ENCODE measurements at places on chromosomes 4 and X.
A peak's percentile ranks its signal among the peaks of the same experiment; 100 is the strongest.

- no peak for DNase-seq
Observed at GRCh38 chr4:55030589-55030988, 94.8 kb downstream of the KDR start.

GRCh38 chr4:94803181-94803580, 45.4 kb downstream of the BMPR1B start:
- no peak for DNase-seq

DNA sequence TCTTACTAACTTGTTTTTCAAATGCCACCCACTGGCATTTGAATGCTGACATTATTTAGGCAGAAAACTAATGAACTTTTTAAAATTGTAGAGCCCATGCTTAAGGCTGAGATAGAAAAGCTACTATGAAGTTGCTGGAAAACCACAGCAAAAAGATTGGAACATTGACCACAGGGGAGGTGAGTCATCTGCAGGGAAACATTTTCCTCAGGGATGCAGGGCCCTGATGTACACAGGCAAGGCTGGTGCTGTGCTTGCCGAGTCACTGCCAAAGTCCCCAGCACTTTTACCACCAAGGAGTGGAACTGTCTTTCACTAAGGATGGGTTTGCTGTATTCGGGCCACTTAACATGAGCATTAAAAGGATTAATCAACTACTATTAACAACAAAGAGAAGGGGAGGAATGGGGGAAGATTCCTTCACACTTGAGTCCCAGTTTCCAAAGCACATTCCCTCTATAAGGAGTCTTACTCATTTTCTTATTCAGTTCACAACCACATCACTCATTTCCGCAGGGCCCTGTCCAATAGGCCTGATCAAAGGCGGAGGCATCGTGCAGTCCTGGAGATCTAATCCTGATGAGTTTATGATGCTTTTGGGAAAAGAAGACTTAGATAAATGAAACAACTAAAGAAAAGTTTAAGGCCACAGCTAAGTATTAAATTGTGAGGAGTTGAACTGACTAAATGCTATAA, 202.9 kb upstream of the NPY2R start:
- DNase-seq: no peak

GRCh38 chr4:114464726-114465272, 133.8 kb upstream of the UGT8 start:
- DNase-seq: no peak

- DNase-seq: no peak
Observed at GRCh38 chrX:137236837-137237236, 203.0 kb upstream of the GPR101 start.

GRCh38 chr4:4330794-4331193, 40.7 kb downstream of the ZBTB49 start:
- peak; percentile 77 for DNase-seq

- no peak for DNase-seq
Observed at GRCh38 chr4:174318829-174319764, 35.4 kb downstream of the CEP44 start.

DNA sequence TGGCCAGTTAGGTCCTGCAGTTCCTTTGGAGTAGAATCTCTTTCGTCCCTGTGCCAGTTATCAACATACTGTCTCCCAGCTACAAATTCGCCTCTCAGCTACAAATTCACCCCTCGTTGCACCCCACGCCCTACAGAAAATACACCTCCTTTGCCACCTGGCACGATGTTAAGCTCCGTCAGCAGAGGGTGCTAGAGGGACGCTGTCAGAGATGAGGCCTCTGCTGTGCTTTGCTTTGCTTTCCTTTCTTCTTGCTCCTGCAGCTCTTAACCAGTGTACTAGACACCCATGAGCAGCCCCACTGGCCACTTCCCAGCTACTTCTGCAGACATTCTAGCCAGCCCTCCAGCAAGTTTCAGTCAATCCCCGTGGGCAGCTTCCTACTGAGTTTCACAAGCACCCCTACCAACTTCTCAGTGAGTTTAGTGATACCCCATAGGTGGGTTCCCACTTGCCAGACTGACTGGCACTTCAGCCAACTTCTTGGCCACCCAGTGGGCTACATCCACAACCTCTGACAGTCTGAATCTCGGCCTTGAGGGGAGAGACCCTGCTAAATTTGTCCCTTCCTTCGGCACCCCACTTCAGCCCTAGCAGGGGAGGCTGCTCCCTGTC, 21.8 kb downstream of the HAUS3 start:
- no peak for DNase-seq

DNA sequence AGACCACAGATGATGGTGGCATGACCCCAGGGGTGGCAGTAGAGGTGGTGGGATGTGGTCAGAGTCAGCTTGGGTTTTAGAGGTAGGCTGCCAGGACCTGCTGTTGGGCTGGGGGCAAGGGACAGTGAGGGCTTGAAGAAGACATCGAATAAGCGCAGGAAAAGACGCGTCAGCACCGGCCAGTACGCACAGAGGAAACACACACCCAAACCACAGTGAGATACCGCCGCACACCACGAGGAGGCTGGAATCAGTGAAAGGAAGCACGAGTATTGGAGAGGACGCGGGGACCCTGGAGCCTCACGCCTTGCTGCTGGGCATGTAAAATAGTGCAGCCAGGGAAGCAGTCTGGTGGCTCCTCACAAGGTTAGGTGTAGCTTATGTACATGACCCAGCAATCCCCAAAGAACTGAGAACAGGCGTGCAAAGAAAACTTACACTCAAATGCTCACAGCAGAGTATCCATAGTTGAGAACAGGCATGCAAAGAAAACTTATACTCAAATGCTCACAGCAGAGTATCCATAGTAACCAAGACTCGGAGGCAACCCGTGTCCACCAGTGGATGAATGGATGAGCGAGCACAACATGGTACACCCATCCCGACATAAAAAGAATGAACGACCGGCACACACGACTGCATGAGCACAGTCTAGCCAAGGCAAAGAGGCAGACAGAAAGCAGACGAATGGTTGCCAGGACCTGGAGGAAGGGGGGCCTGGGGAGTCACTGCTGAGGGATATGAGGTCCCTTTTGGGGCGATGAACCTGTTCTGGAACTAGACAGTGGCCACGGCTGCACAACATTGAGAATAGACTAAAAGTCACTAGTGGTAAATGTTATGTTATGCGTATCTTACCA, 13.3 kb downstream of the PDZD4 start:
- DNase-seq: no peak

- no peak for DNase-seq
Observed at GRCh38 chr4:90328558-90328957, 201.4 kb downstream of the CCSER1 start.

DNA sequence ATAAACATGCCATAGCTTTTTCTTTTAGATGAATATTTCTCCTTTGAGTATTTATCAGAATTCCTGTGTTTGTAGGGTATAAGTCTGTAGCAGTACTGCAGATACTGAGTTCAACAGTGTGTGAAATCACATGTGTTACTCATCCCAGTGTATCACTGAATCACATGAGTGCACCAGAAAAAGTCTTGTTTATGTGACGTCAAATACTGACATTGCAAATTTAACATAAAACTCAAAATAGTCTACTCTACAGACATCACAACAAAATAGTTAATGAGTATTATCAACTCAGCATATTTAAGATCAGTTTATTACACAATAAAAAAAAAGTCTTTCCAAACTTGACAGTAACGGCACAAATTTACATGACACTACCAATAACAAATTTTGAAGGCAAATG, 221.3 kb downstream of the DCTD start:
- no peak for DNase-seq

- no peak for DNase-seq
Observed at GRCh38 chr4:141810712-141811375, 174.5 kb downstream of the IL15 start.

DNA sequence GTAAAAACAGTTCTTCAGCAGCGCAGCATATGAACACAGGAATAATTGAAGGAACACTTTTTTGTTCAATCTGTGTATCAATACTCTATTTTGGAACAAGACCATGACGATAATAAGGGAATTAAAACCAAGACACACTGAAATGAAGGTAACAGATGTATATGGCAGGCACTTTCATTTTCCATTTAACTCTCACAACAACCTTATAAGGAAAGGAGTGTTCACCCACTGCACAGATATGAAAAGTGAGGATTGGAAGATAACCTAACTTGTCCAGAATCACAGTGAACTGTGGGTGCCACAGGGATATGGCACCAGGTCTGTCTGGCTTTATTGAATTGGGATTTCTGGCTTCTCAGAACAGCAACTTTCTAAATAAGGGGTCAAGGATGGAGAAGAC, 153.3 kb downstream of the MID1IP1 start:
- DNase-seq: no peak

GRCh38 chr4:139295942-139296299, 5.4 kb upstream of the NAA15 start:
- no peak for DNase-seq

DNA sequence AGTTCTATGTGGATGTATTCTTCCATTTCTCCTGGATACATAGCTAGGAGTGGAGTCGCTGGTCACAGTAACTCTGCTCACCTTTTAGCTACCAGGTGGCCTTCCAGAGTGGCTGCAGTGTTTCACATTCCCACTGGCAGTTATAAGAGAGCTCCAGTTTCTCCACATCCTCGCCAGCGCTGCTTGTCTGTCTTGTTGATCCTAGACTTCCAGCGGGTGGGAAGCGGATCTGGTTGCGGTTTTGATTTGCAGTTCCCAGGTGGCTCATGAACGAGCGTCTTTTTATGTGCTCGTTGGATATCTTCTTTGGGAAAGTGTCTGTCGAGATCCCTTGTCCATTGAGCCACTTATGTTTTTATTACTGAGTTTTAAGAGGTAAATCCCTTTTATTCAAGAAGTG, 11.6 kb downstream of the TACC3 start:
- DNase-seq: no peak

DNA sequence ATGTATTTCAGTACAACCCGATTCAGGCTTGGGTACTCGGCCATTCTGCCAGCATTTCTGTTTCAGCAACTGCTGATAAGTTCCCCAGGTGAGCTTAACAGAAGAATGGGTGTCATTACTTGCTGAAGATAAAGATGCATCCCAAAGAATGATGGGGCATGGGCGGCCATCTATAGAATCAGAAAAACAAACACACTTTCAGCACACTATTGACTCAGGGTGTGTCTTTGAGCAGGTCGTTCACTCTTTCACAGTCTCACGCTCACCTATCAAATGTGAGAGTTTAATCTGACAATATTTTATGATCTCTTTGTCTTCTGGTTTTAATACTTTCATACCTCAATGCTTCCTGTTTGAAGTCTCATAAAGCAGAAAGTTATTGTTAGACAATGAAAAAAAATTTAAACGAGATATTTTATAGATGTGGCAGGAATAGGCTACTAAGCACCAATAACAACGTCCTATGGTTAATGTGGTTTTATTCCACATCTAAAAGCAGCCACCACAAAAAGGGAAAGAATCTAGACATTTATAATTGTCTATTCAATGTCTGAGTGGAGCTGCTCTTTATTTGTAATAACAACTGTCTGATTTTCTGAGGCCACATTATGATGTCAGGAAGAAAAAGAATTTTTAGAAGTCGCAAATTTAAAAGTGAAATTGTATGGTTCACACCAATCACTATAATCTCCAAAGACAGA, 17.0 kb downstream of the GASK1B start:
- no peak for DNase-seq

DNA sequence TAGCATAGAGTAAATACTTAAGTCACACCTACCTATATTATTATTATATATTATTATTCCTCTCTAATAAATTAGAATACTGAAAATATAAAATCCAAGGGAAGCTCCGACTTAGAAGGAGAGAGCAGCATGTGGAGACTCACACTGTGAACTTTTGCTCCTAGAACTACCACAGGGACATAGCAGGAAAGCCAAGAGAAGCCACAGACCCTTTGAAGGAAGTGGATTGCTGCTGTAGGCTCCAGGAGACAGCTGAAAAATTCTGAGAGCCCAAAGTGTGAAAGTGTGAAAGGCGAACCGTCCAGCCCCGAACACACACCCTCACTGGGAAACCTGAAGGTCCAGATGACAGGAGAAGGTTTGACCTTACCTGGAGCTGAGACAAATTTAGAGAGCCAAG, 177.0 kb downstream of the FAM13A start:
- DNase-seq: no peak

GRCh38 chr4:53582194-53582593, 9.1 kb downstream of the LNX1 start:
- DNase-seq: no peak

GRCh38 chr4:124807421-124807820, 94.9 kb upstream of the ANKRD50 start:
- DNase-seq: no peak

GRCh38 chr4:68175562-68176155, 46.0 kb upstream of the TMPRSS11F start:
- DNase-seq: no peak

- DNase-seq: no peak
Observed at GRCh38 chr4:183448436-183448835, 4.0 kb downstream of the CDKN2AIP start.

- DNase-seq: no peak
Observed at GRCh38 chr4:80361329-80361900, 25.9 kb downstream of the CFAP299 start.

DNA sequence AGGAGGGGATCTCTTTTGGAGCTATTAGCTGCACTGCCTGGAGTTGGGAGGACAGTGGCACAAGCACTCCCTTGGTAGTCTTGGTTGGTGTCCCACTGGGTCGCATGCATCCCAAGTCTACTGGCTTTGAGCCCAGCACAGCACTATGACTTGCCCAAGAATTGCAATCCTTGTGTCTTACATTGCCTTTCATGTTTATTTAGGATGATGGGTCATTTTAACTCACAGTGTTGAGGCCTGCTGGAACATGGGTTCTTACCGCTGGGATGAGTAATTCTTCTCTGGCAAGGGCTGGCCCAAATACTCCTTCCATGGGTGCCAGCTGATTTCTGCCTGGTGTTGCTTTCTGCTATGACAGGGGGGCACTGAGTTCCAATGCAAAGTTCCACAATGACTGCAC, 185.5 kb downstream of the TEX13C start:
- DNase-seq: no peak

DNA sequence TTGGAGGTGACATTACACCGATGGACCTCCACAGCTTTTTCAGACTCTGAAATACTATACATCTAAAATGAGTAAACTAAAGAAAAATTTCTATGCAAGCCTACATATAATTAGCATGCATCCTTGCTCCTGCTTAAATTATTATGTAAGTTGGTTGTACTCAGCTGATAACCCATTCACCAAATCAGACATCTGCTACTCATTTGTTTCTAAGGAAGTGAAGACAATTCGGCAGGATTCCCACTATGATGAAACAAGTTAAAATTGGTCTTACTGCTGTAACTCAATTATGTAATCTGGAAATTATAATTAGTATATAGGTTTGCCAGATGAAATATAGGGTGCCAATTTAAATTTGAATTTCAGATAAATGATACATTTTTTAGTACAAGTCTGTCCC, 59.5 kb upstream of the FGF13 start:
- DNase-seq: no peak

GRCh38 chrX:23883737-23884354, 23.9 kb downstream of the APOO start:
- DNase-seq: no peak

DNA sequence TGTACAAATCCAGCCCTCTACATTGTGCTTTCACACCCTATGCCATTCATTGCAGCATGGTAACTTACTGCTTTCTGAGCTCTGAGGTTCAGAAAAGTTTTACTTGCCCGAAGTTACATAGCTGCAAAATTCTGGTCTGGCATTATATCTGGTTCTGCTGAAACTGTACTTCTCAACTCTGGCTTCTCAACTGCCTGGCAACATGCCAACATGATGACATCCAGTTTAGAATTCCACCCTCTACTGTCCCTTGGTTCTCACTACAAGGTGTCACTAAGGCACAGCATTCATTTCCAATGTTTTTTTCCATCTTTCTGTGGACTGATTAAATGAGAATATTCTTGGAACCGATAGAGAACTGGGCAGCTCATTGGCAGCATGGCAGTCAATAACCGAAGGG, 242.9 kb upstream of the PRPS2 start:
- DNase-seq: no peak

GRCh38 chr4:73870768-73871167, 1.6 kb downstream of the CXCL1 start:
- DNase-seq: no peak
